HCT116 (cell line): ENCODE measurements at places on chromosomes 16 and 17.

GRCh38 chr17:49132699-49133364 is at the start of gene B4GALNT2:
Gene B4GALNT2, plus strand, starts transcription at chr17:49132769. Its CDS starts 24 bp downstream, at chr17:49132793.
- DNase-seq: no peak

DNA sequence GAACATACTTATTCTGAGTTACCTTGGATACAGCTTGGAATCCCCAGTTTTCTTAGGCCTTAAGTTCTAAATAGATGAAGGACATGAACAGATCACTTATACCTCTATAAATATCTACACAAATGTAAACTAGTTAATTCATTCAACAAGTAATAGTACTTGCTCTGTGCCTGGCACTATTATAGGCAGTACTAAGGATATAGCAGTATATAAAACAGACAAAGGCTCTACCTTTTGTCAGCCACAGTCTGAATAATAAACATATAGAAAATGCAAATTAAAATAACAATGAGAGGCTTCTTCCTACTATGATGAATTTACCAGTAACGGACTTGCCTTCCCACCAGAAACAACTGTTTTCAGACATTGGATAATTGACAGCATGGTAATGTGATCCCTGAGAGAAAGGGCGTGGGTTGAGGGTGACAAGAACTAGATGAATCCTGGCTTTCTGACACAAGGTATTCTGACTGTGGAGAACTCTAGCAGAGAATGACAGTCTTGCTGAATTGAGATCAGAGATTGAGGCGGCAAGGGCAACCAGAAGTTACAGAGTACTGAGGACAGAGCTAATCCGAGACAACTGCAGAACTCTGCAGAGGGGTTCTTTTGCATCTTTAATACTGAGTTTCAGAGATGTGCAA is 170.5 kb downstream of the TANC2 start:
- no peak for DNase-seq

DNA sequence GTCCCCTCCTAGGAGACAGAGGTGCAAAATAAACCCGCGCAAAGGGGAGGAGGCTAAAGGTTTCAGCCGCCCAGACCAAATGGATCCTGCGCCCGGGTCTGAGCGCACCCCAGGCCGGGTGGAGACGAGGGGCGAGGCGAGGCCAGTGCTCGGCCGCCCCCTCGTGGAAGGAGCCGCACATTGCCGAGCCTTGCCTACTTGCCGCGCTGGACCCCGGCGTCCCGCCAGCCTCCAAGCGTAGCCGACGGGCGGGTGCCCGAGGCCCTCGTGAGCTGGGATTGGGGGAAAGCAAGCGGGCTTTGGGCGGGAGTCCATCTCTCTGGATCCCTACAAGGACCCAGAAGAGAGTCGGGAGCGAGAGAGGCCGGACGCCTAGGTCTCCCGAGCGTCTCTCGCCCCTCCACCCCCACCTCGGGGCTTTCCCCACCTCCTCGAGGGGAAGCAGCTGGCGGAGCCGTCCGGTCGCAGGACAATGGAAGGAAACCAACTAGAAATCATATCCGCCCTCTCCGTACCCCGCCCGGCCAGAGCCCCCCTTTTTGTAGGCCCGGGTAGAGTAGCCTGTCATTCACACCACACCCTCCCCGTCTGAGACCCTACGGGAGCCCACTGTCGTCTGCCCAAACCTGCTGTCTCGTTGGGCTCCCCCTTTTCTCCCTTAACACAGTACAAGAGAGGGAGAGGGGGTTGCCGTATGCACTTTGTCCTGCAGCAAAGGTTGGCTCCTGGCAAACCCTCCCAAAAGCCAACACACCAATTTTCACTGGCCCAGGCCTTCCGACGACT is 664 bp upstream of the BCL6B start:
- DNase-seq: no peak

DNA sequence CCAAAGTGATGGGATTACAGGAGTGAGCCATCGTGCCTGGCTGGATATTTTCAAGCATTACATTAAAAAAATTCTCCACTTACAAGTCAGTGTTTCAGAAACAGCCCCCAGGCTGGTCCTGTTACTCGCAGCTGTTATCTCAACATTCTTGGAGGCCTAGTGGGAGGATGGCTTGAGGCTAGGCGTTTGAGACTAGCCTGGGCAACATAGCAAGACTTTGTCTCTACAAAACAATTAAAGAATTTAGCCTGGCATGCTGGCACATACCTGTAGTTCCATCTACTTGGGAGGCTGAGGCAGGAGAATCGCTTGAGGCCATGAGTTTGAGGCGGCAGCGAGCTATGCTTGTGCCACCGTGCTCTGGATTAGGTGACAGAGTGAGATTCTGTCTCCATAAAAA is 26.5 kb upstream of the SPNS3 start:
- no peak for DNase-seq
